D721Med (cell line): ENCODE measurements at places on chromosomes 4 and X.

DNA sequence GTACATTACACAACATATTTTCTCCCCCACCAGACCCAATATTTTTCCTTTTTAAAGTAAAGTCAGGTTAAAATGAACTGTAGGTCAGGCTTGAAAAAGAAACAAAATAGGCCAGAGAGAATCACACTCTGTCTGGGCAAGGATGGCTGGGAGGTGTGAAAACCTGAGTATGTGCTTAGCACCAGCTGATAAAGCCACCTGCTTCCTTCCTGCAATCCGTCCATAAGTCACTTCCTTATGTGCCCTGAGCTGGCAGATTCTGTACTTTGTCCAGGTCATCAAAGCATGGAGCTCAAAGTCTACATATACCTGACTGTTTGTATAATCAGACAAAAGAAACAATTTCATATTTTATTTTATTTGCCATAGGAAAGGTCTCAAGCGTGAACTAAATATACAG, 37.7 kb downstream of the ANTXR2 start:
- DNase-seq: no peak

DNA sequence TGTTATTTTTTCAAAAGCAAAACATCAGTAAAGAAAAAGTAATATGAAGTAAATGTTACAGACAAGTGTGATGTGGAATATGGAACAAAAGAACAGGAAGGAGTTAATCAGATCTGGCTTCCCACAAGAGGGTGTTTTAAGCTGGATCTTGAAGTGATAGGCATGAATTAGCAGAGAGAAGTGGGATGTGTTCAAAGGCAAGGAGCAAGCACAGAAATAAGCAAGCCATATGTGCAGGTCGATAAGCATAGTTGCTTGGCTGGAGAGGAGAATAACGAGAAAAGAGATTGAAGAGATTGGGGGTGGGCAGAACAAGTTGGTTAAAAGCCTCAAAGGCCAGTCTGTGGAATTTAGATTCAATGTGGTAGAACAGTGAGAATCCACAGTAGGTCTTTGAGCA, 60.9 kb upstream of the PRPS1 start:
- DNase-seq: no peak

DNA sequence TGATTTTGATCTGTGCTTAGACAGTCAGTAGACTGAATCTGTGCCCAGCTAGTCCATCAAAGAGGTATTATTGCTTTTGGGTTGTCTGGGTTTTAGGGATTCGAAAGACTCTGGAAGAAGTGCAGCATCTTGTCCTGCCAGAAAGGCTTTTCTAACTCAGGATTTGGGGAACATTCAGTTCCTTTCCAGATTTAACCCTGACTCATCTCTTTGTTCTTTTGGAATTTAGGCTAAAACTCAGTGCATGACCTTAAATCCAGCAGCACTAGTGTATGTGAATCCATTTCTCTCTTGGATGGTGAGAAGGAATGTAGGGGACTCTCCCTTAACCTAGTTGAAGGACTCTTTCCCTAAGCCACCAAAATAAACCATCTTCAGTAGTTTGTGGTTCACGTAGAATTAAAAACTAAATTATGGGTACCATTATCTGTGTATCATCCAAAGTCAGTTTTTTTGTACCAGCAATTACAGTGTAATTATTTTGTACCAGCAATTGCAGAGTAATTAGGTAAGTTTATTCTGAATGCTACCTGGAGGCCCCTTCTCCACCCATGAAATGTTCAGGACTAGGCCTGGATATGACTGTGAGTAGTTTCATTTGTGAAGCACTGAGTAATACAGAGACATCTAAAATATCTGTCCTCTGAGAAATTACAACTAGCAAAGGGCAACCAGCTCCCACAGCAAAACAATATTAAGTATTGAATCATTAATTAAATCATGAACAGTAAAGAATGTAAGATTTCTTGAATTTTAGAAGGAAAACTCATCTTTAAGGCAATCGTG, 384.0 kb downstream of the TMA16 start:
- DNase-seq: no peak

GRCh38 chr4:173056710-173057109, 111.9 kb upstream of the GALNT7 start:
- no peak for DNase-seq

DNA sequence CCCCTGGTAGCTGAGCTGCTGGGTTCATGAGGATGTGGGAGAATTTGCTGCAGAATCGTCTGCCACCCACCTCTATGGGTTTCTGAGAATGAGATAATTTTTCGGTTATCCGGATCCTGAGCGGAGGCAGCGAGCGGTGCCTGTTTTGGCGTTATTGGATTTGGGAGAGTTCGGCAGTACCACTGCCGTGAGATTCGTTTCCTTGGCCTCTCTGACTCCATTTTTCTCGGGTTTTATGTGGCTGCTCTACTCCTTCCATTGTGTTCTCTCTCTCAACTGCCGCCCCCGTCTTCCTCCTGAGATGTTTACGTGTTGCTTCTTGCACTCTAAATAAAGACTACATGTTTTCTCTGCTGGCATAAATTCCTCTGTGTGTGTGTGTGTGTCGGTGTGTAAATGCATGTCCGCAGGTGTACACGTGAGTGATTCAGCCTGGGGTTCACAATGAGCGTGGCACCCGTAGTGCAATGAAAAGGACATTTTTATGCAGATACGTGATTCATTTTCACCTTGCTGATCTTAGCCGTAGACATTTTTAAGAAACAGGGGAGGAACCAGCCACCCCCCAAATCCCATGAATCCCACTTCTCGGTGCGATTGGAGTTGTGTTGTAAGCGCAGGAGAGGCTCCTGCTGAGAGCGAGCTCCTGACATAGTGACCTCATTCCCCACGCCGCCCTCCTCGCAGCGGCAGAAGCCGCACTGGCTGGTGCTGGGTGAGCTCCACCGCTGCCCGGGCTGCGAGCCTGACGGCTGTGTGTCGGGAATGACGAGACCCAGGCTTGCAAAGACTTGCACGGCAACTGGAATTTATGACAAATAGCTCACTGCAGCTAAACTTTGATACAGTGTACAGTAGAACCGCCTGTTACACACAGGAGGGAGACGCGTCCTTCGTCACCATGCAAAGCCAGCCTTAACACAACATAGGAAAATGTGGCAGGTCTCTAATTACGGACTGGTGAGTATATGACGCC, 82.2 kb downstream of the STOX2 start:
- no peak for DNase-seq

- DNase-seq: no peak
These were observed 254.6 kb downstream of the DCTD start for GRCh38 chr4:182662551-182662950.

DNA sequence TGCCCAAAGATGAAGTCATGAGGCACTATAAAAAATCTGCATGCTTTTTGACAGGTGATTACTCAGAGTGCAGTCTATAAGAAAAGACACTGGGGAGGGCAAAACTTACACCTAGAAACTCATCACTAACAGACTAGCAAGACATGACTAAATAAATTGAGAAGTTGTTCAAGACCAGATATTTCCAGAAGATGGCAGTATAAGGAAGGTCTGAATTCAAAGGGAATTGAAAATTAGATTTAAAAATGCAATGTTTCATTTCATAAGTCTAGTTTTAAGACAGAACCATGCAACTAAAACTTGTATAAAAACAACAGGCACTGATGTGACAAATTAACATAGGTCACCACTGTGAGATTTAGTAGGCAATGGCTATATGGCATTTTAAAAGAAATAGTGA, 232.5 kb upstream of the POF1B start:
- DNase-seq: no peak

GRCh38 chrX:55742649-55743048, 25.1 kb downstream of the RRAGB start:
- DNase-seq: no peak

GRCh38 chrX:18360867-18361266, 6.4 kb upstream of the SCML2 start:
- no peak for DNase-seq

- DNase-seq: no peak
These were observed 301.4 kb upstream of the EPHA5 start for GRCh38 chr4:65971686-65972085.

GRCh38 chrX:119605464-119606279, 552 bp downstream of the NKRF start:
- no peak for DNase-seq

DNA sequence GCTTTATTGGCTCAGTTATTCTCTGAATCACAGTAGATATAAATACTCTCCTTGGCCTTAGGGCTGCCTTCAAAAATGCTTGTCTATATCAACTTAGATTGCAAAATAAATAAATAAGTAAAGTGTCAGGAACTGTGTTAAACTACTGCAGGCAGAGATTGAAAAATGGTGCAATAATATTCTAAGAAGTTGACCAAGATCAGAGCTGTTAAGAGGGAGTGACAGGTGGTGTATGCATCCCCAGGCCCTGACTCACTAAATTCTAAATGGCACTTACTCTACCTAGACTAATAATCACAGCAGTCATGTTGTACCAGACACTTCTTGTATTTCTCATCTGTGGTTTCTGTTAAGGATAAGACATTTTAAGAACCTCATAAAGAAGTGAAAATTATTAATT, 235.1 kb upstream of the SPOCK3 start:
- no peak for DNase-seq

DNA sequence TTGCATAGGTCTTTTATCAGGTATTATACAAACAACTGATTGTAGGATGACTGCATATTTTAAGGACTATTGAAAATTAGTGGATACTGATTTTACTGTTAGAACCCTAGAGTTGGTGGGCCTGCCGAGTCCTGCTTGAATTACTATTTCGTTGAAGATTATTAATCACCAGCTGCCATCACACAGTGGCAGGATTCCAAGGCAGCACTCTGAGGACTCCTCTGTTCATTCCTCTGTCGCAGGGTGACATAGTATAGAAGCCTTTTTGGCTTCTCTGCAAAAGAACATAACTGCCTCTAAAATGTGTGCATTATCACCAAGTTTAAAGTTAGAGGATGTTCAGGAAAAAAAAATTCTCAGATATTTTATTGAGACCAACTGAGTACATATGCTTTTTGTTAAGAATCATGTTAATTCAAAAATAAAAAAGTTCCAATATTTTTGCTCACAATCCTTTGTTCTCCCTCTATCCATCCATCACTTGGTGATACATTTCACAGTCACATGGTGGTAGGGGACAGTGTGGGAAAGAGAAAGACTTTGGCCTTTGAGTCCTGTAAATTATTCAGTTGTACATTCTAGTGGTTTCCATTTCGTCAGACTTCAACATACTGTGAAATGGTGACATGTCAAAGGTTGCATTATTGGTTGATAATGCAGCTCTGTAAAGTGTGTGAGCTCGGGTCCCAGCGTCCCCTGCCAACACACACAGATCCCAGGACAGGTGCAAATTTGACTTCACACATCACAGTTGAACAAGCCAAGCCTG, 332.5 kb downstream of the GRID2 start:
- no peak for DNase-seq

DNA sequence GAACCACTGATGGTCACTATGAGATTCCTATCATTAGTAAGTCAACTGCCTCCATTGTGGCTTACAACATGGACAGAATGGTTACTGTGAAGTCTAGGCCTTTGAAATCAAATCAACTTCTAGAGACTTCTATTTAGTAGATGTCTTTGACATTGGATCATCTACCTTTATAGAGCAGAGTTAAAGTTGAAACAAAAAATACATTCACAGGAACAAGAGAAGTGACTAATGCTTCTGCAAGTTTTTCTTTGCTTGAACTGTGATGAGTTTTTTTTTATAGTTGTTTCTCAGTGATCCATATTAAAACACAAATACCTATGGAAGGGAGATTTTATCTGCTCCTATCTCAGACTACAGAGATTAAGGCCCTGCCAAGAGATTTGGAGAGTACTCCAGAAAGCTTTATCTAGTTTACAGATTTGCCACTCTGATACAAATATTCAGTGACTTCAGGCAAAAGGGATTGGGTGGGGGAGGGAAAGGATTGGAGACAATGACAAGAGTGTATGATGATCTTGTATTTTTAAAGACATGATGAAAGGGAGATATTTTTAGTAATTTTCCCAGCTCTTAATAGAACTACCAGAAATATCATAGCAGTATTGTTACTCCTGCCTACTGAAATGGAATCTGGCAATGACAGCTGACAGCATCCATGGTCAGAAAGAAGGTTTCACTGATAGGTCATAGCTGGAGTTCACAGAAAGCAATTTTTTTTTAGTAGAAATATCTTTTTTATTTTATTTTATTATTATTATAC, 16.0 kb upstream of the EPGN start:
- DNase-seq: no peak

DNA sequence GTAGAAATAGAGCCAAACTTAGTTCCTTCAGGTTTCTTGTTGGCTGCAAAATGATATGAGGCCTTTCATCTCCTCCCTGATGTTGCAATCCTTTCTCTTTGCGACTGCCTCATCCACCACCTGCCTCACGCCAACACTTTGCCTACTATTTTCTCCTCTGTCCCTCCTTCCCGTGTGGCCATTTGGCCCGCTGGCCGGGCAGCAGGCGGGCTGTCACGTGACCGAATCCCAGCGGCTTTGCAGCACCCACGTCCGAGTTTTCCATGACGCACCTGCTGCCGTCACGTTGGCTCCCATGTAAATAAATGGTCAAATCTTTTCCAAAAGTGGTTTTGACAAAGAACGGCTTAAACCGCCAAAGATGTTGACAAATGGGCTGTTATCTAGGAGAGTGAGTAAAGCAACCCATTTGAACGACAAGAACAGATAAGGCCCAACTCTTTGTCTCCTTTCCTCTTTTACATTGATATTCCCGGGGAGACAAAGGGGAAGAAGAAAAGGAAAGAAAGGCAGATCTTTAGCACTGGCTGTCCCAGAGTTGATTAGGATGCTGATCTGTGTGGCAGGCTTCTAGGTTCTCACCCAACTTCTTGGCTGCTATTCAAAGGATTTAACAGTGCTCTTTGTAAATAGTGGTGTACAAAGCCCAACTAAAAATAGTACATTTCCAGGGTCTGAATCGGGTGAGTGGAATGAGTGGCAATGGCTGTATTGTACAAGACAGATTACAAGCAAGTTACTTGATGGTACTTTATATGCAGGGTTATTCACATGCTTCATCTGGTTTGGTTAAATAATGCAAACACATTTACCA, 174.2 kb upstream of the JADE1 start:
- no peak for DNase-seq

DNA sequence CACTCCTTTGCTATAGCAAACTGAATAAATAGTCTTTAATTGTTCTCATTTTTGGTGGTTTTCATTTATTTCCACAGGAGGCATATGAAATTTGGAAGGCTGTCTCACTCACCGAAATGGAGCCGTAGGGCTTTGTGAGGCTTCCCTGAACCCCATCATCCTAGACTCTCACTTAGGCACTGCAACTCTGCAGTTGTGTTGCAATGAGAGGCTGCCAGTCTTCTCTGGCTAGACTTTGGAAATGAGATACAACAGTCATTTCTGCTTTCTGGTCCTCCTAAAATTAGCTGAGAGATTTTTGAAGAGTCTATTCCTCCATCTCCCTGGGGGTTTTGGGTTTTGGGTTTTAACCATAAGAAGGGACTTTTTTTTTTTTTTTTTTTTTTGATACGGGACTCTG, 146.5 kb downstream of the SH3BGRL start:
- no peak for DNase-seq

GRCh38 chr4:155632310-155632840, 34.3 kb upstream of the GUCY1A1 start:
- DNase-seq: no peak

DNA sequence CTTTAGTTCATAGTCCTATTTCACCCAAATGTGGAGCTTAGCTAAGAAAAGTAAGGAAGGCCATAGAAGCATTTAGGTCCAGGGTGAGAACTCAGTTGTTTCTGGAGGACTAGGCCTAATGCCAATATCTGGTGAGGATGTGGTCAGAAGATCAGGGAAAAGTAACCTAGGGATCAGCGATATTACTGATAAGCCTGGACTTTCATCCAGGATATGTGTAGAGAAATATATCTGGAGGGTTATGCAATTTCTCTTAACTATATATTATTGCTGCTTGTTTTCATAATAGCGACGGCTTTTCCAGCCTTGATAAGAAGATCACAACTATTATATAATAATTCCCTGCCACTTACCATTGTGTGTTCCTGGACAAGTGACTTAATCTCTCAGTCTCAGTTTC, 81.1 kb downstream of the FRAS1 start:
- DNase-seq: no peak
